ENCODE measurements at places on chromosomes 13 and 19. TPM values are rescaled to one million over a fixed set of nuclear protein-coding genes. Genes with fewer than 3 reads are reported as not detected.

Gene PRTN3
- polyA plus RNA-seq: 1.5 TPM

Gene DENND1C
- polyA plus RNA-seq: 1.4 TPM

Gene POLD1
- 24.0 TPM for polyA plus RNA-seq

Gene NCAN
- 0.08 TPM for polyA plus RNA-seq

- H3K4me3 ChIP-seq: no peak overlapping the region
- H3K36me3 ChIP-seq: no peaks in the 10 kb centered on the region
- H3K27ac ChIP-seq: peak overlapping the region; percentile 81
- DNase-seq: peak; percentile 98
Observed at GRCh38 chr13:35716186-35716585, 239.7 kb upstream of the MAB21L1 start.

Gene KLK5
- polyA plus RNA-seq: not detected

GRCh38 chr19:46125447-46125846 lies 959 bp upstream of the IGFL3 start:
- H3K4me1 ChIP-seq: no peaks in the 10 kb centered on the region
- DNase-seq: no peak
- no peak overlapping the region for H3K4me3 ChIP-seq
- peaks cover 11% of the 10 kb centered on the region for H3K27me3 ChIP-seq

Gene TTC9B
- 0.13 TPM for polyA plus RNA-seq

Gene GPC5
- 0.23 TPM for polyA plus RNA-seq

Gene PCSK4
- polyA plus RNA-seq: 2.2 TPM

- H3K4me3 ChIP-seq: peak overlapping the region; percentile 88
- H3K27me3 ChIP-seq: peaks cover 2% of the 10 kb centered on the region
- no peaks in the 10 kb centered on the region for H3K36me3 ChIP-seq
- peak; percentile 54 for DNase-seq
- H3K27ac ChIP-seq: peak overlapping the region; percentile 95
- H3K4me1 ChIP-seq: peaks cover 2% of the 10 kb centered on the region
Observed at GRCh38 chr13:26254583-26255111, 718 bp downstream of the CDK8 start.

DNA sequence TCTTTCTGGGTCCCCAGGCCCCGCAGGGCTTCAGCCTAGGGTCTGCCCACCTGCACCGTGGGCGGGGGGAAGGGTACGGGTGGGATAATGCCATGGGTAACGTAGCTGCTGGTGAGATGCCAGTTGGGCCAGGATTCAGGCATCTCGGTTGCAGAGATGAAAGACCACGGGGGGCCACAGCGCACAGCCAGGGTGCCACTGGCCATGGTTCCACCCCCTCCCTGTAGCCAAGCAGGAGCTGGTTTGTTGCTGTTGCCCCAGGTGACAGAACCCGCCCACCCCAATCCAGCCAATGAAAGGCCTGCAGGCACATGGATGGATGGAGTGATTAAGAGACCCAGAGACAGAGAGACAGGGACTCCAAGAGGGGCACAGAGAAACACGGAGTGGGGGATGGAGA lies 1.0 kb upstream of the CGB7 start:
- no peak for DNase-seq
- H3K4me1 ChIP-seq: peaks cover 22% of the 10 kb centered on the region
- H3K4me3 ChIP-seq: no peak overlapping the region
- peaks cover 74% of the 10 kb centered on the region for H3K27me3 ChIP-seq
- H3K36me3 ChIP-seq: no peaks in the 10 kb centered on the region

DNA sequence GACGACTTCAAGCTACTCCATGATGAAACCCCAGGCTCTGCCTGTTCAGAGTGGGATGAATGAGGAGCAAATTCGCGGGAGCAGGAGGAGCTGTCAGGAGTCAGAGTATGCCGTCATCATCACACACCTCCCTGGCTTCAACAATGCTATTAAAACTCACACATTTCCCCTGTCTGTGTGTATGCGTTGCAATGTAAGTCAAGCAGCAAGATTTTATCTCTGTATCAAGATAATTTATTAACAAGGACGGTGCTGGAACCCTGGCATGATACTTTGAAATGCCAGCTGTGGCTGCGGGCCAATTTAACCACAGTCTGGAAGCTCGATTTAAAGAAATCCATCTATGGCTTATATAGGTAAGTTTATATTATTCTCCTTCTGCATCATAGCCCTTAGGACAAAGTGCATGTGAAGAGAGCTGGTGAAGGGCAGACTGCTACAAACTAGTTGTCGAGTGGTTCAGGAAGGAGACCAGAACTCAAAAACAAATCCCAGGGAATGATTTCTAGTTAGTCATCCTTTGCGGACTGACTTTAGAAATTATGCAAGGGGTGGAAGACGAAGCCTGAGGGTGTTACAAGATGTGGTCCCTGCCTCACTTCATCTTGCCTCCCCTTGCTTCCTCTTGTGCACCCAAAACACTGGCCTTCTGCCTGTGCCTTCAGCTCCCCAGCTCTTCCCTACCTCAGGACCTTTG lies 486.5 kb downstream of the COG6 start:
- H3K27ac ChIP-seq: no peak overlapping the region
- no peaks in the 10 kb centered on the region for H3K27me3 ChIP-seq
- no peak for DNase-seq
- H3K36me3 ChIP-seq: no peaks in the 10 kb centered on the region
- no peaks in the 10 kb centered on the region for H3K4me1 ChIP-seq

Gene ZNF100
- polyA plus RNA-seq: 6.6 TPM

All from muscle of leg (tissue), 16 donors.